ENCODE measurements at places on chromosomes 2 and 18.

DNA sequence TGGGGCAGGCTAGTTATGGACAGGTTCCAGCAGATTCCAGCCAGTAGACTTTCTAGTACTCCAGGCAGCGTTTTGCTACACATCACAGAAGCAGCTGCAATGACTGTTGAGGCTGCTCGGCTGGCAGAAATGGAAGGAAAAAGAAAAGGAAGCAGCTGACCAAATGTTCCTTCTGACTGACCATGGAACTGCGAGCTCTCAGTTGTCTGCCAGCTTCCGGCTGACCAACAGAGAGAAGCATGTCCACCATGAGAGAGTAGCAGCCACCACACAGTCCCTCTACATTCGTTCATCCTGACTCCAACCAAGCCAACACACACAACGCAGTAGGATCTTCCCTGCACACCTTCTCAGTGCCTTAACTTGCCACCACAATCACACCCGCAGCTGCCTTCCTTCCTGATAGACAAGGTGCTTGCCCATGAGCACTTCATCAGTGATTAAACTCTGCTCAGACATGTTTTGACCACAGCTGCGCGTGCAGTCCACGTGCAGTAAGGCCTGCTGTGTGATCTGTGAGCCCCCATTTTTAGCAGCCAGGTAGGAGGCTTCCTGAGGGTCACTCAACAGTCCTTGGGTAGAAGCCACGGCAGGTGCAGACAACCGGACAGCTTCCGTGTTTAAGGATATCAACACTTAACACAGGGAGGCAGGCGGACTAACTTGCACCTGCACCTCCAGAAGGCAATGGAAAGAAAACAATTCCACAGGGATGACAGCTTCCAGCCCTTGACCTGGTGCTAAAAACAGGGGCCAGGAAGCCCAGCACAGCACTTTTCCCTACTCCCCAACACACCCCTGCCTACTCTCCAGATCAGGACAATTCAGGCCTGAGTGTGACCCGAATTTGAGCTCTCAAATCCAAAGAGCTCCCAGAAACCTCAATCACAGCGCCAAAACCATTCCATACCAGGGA lies 996 bp downstream of the TGFBRAP1 start:
- DNase-seq, result peak; percentile 28

- no peak for DNase-seq
Measured at GRCh38 chr2:208097313-208097712, 27.0 kb downstream of the CRYGD start.

- DNase-seq, result no peak
Measured at GRCh38 chr2:234322766-234323465, 174.0 kb downstream of the ARL4C start.

GRCh38 chr18:80170395-80171053 lies 61.5 kb downstream of the ADNP2 start:
- DNase-seq, result no peak

DNA sequence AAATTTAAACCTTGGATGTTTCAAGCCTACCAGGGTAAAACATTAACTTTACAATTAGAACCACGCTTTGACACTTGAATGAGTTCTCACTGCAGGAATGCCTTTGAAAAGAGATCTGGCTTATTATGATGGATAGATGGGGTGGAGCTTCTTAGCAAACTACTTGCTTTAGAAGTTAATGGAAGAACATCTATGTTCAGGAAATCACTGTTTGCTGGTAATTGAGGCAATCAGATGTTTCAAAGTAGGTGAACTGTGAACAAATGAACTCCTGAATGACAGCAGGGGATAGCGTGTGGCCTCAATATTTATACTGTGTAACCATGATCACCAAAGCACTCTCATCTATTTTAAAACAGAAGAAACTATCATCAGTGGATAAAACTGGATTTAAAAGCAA lies 383.6 kb downstream of the PIK3C3 start:
- no peak for DNase-seq

GRCh38 chr2:141770530-141770929 lies 360.3 kb downstream of the LRP1B start:
- DNase-seq, result no peak

DNA sequence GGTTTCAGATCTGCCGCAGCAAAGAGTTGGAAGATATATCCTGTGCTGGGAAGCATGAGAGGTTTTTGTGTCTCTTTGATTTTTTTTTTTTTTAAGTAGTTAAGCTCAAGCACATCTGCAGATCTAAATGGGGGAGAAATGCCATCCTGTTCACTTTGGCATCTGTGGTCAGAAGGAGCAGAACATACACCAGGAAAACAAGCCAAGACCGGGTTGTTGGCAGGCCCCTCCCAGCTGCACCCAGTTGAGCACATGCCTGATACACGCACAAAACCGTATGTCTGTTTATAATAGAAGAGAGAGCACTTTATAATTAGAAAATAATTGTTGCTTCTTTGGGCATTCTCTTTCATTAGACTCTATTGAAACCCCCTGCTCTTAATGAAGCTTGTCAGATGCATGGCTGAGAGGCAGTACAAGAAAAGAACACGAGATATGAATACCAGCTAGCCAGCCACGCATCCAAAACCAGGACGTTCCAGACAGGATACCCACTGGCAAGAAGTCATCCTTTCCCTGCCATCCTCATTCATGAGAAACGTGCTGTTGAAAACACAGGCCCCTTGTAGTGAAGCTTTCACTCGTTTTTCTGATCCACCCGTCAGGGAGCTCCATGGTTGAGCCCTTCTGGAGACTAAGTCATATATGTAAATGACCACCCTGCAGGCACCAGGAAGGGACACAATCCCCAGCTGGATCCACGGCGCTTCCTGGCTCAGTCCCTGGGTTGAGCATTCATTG lies 152.2 kb downstream of the ALPK2 start:
- no peak for DNase-seq

DNA sequence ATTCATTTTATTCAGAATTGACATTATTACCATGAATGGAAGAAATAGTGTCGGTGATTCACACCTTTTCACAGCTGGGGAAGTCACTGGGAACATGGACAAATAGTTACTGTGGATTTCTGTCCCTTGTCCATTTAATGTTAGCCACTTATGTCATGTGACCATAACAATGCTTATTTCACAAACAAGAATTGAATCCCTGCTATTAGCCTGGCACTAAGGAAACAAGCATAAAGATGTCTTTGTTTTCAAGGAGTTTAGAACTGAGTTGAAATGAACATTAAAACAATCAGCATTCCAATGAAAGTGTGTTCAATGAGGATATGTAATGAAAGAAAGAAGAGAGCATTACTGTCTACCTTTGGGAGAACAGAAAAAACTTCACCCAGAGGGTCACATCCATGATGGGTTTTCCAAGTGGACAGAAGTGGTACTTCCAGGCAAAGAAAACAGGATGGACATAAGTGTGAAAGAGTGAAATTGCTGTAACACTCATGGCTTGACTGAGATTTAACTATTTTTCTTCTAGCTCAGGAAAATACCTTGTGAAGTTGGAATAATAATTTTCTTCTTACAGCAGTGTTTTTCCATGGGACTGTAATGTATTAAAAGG lies 324.5 kb upstream of the UBE2E3 start:
- no peak for DNase-seq

DNA sequence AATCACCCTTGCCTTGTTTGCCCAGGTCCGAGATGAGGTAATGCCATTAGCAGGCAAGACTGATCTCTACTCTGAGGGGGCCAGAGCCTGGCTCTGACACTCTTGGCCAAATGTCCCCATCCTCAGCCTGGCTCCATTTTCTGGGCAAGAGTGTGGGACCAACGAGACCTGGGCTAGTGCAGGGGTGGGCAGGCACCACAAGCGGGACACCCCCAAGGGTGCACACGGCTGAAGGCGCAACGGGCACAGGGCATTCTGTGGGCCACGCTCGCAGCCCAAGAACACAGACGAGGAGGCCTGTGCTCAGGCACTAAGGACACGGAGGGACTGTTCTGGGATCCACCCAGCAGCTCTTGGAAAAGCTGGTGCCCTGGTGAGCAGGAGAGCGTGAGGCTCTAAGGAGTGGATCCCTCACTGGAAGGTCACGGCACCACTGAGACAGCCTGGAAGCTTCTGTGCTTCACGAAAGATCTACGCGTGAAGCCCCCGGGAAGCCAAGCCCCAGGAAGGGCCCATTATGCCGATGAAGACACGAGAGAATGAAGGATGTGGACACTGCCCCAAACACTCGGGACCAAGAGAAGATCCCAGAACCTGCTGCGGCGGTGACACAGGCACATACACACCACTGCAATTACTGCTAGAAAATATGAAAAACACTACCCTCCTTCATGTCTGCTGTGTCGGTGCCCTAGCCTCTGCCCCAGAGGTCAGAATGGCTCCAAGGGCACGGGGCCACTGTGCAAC lies 138.2 kb downstream of the HDAC4 start:
- no peak for DNase-seq

- DNase-seq, result no peak
Measured at GRCh38 chr2:107323946-107324565, 438.1 kb upstream of the ST6GAL2 start.

GRCh38 chr18:62810682-62811081 lies 95.3 kb downstream of the PHLPP1 start:
- no peak for DNase-seq

DNA sequence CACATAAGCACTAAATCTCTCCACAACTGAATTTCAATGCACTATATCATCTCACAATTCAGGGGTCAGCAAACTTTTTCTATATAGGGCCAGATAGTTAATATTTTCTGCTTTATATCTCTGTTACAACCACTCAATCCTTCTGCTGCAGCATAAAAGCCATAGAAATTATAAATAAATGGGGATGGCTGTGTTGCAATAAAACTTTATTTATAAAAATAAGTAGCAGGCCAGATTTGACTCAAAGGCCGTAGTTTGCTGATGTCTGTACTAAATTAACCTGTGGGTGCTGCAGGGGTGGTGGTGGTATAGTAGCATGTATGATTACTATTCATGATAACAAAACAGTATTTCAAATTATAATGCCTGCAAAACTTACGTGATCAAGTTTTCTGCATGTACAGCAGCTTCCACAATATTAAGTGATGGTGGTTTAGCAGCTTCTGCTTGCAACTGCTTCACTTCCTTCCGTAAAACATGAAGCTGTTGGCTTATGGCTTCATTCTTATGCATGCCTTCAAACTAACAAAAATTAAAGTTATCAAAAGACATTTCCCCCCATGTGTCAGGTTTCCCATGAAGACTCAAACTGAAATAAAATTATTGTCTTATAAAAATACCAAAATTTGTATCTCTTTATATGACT lies 64.1 kb downstream of the SIGLEC15 start:
- no peak for DNase-seq

- no peak for DNase-seq
Measured at GRCh38 chr2:213766062-213766461, 481.8 kb downstream of the SPAG16 start.

GRCh38 chr2:20972792-20973565 lies 70.9 kb downstream of the APOB start:
- no peak for DNase-seq

- DNase-seq, result no peak
Measured at GRCh38 chr2:174281736-174282135, 33.4 kb upstream of the OLA1 start.

GRCh38 chr18:51955136-51955535 lies 384.9 kb upstream of the DCC start:
- DNase-seq, result no peak

- DNase-seq, result no peak
Measured at GRCh38 chr2:68464651-68465050, 2.4 kb downstream of the FBXO48 start.

DNA sequence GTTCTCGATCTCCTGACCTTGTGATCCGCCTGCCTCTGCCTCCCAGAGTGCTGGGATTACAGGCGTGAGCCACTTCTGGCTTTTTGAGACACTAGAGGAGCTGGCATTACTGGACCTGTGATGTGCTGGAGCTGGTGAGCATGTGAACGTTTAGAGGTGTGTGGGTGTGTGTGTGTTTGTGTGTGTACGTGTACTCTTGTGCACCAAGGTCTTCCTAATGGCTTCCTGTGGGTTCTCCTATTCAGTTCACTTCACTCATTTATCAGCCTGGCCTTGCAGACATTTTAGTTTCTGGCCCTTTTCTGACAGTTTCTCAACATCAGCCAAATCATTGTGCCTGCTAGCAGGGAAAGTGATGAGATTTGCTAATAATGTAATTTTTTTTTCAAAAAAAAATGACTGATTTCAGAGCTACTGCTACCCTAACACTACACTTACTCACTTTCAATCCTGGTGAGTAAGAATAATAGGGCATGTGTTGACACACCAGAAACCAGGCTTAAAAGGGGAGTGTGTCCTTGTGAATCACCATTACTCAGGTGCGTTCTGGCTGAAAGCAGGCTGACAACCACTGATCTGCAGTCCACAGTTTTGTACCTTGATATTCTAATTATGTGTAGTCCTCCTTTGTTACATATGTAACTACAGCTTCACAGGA lies 41.0 kb upstream of the ACTR3 start:
- no peak for DNase-seq

DNA sequence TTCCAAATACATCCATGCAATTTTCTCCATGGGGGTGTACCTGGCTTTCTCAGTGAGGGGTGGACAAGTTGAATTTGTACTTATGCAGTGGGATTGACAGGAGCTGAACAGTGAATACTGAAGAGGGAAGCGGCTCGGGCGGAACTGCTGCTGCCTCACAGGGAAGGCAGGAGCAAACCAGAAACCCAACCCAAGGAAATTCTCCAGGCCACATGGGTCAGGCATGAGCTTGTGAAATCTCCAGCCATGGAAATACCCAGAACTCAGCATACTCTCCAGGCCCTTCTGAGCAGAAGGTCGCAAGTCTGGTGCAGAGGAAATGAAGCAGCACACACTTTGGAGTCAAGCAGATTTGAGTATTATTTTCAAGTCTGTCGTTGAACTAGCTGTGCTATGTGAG lies 26.5 kb upstream of the INO80C start:
- DNase-seq, result no peak

DNA sequence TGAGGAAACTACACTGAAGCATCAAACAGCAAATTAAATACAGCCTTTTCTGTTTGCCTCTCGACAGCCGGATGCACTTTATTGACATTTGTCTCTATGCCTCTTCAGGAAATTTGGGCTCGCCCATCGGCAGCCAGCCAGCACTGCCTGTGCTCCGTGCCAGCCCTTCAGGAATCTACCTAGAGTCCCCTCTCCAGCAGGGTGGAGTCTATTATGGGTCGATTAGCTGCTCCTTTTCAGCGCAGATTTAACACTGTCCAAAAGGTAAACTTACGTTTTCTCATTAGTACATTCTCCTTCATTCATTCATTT lies 91.5 kb downstream of the MYCN start:
- no peak for DNase-seq

- DNase-seq, result no peak
Measured at GRCh38 chr2:1607971-1608688, 136.2 kb downstream of the PXDN start.

DNA sequence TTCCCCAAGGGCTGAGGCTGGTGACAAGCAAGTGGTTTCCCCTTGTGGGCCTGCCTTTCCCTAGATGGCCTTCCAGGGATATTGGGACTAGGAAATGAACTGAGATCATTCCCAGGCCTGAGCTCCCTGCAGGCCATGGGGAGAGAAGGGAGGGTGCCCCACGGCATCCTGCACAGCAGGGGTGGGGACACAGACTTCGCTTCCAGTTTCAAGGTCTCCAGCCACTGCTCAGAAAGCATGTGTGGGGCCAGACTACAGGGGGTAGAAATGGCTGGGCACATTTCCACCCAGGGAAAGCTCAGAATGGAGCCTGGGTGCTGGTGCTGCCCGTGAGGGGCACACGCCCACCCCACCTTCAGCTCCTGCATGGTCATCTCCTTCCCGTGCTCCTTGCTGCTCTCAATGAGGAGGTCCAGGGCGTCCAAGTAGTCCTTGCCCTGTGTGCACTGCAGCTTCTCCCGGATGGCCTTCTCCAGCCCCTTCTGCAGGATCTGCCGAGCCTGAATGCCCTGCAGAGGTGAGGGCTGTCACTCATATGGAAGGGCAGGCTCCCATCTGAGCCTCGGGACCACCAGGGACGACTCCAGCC lies 13.2 kb downstream of the CYP26B1 start:
- DNase-seq, result no peak

GRCh38 chr2:154452471-154452870 lies 246.0 kb upstream of the KCNJ3 start:
- no peak for DNase-seq
